ENCODE measurements at places on chromosomes 5 and 9.

DNA sequence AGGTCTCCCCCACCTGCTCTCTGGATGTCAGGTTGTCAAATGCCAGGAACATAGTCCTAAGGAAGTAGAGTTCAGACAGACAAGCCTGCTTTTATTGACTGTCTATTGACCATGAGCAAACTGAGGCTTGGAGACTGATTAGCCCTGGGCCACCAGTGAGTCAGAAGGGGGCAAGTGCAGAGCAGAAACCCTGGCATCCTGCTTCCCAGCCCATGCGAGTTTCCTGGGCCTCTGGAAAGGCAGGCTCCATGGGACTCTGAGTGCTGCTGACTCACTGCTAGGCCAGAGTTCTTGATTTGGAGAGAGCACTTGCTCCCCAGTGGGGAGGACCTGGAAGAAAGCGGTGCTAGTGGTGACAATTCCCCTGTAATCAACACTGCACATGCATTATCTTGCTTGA is 2.8 kb upstream of the HBEGF start:
- DNase-seq, result no peak

- DNase-seq, result no peak
Measured at GRCh38 chr5:86596476-86596875, 21.3 kb upstream of the COX7C start.

DNA sequence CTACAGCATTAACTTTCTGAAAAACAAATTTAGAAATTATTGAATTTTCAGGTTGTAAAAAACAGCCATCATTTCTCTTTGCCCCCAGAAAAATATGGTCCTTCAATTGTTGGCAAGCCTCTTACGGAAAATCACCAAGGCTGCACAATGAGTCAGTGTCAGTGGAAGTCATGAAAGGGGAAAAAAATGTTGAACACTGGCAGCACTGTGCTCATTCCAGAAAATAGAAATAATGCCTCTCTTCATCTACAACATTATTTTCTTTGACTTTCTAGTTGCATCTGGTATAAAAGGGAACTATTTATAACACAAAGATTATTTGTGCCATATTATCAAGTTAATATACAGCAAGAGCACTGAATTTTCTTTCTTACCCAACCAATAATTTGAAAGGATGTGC is 26.7 kb upstream of the STK32A start:
- DNase-seq, result no peak

DNA sequence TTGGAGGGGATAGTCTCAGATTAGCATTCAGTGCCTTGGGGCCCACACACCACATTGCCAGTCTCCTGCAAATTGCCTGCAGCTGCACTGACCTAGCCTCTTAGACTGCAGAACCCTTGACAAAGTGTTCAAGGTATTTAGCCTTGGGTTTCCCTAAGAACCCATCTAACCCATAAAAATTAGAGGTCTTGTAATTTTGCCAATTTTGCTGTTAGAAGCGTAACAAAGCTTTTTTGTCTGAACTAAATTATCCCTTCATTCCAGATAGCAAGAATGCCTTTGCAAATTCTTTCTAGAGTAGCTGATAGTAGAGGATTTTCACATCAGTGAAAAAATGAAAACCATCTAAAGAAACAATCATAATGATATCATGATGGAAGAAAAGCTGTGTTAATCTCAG is 74.0 kb upstream of the CCNG1 start:
- DNase-seq, result no peak

GRCh38 chr5:55407984-55408383 is 100.2 kb downstream of the MTREX start:
- DNase-seq, result no peak

- no peak for DNase-seq
Measured at GRCh38 chr5:5340206-5340729, 82.2 kb upstream of the ICE1 start.

GRCh38 chr5:76586531-76586930 is 36.7 kb downstream of the F2RL2 start:
- no peak for DNase-seq

- DNase-seq, result no peak
Measured at GRCh38 chr9:137969685-137970084, 92.1 kb downstream of the CACNA1B start.

GRCh38 chr5:139461698-139462097 is 845 bp downstream of the ECSCR start:
- no peak for DNase-seq

GRCh38 chr5:159915904-159916840 is at the start of gene ADRA1B:
Gene ADRA1B, plus strand, starts transcription at chr5:159916482. Its CDS starts 424 bp downstream, at chr5:159916906.
- DNase-seq, result peak; percentile 44

GRCh38 chr5:62465985-62466925 is 53.7 kb downstream of the IPO11 start:
- no peak for DNase-seq

GRCh38 chr9:86256653-86257052 is 2.8 kb downstream of the C9orf153 start:
- no peak for DNase-seq

DNA sequence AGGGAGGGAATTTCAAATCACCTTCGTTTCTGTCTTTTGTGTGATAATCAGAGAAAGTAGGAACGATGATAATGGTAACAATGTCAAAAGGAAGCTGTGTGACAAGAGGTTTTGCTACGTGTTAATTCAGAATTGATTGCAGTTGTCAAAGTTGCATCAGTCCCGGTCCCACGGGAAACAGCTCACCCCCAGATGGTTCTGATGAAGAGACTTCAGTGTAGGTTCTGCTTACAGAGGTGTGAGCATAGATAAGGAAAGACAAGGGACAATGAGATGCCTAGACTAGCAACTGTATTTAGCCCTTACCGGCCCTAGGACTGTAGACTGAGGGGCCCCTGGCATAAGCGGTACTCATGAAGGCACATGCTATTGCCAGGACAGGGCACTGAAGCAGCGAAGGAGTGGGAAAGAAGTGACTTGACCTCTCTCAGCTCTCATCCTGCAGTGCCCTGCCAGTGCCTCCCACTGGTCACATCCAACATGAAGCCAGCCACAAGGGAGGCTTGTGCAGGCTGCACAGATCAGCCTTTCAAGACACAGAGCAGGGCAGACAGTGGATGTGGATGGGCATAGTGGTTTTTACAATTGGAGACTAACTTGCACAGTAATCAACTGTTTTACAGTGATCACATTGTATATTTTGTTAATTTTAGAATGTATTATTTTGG is 21.1 kb downstream of the PDE8B start:
- no peak for DNase-seq

DNA sequence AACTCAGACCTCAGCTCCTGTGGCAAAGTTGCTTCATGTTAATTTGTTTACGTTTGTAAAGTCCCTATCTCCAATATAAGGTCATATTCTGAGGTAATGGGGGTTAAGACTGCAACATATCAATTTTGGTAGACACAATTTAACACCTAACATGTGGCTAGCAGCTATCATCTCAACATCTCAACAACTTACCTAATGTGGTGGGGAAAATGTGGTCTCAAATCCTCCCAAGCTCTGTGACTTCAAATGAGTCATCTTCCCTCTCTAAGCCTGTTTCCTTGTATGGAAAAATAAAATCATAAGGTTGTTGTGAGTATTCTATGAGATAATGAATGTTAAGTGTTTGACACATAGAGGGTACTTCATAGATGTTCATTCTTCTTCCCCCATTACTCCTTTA is 443.3 kb downstream of the CDK5RAP2 start:
- DNase-seq, result no peak

GRCh38 chr9:90991953-90992352 is 190.3 kb downstream of the SYK start:
- no peak for DNase-seq

DNA sequence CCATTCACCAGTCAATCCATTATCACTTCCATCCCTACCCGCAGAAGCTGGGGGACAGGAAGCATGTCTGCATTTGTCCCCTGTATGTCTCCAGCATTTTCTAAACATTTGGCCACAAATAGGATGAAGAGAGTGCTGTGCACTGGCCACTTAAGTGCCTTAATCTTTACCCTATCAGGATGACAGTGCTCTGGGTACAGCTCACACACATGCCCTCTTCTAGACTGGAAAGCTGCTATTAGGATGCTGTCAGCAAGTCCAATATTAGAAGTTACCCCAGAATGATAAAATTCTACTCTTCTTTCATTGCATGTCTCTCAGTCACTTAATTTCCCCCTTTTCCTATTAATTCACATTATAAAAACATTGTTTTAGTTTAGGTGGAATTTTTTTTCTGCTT is 168.4 kb downstream of the RASEF start:
- no peak for DNase-seq

DNA sequence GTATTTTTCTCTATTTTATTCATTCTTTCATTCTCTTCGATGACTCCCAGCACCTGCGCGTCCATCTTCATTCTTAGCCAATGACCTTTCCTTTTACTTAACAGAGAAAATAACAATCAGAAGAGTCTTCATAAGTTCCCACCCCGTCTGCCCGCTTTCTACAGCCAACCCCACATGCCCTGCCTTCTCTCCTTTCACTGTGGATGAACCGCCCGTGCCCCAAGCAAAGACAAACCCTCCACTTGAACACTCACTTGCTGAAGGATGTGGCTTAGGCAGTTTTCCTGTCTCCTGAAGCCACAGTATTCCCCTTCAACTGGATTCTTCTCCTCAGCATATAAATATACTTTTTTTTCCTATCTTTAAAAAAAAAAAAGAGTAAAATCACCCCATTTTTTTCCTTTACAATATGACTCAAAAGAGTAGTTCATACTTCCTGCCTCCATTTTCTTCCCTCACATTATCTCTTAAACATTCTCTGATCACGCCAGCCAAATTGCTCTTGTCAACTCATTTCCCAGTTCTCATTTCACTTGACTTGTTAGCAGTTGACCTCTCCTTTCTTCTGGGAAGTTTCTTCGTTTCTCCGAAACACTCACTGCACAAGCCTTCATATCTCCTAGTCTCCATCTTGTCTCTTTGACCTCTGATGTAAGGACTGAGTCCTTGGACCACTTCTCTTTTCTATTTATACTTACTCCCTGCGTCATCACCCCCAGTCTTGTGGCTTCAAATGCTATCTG is 11.1 kb downstream of the NIPSNAP3B start:
- no peak for DNase-seq

DNA sequence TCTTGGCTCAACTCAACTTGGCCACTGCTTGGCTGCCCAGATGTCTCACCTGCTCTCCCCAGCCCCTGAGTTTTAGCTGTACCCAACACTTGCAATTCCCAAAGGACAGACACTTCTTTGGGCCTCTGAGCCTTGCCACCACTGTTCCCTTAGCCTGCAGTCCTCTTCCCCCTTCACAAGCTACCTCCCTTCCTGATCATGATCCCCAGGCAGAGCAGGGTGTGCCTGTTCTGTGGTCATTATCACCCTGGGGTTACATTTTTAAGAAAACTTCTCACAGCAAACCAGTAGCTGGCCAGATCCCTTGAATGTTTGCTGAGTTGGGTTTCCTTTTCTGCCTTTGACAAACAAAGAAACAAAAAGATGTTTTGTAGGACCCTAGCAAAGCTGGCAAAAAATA is 87.5 kb upstream of the PRRC1 start:
- DNase-seq, result no peak

DNA sequence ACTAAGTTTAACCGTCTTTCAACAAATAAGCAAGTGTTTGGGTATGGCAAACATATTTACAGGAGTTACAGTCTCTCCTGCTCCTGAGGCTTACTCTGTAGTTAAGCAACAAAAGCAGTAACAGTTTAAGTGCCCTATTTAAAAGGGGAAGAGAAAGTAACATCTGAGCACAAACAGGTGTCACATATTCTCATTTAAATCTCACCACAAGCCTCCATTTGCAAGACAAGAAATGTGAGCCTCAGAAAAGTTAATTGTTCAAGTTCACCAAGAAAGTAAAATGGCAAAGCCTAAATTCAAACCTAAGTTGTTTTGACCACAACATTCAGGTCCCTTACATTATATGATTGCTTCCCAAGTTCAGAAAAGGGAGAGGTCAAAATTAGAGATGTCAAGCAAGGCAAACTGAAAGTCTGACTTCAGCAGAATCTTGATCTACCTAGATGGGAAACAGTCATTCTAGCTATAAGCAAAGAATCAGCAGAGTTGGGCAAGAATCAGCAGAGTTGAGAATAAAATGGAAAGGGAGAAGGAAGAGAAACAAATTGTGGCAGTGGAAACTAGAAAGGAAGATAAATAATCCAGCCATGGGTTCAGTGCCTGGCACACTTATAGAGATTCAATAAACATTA is 93.4 kb downstream of the STRBP start:
- DNase-seq, result no peak

- DNase-seq, result no peak
Measured at GRCh38 chr9:121844098-121844497, 192.7 kb downstream of the DAB2IP start.

- no peak for DNase-seq
Measured at GRCh38 chr9:123102375-123103113, 69.1 kb downstream of the GPR21 start.

DNA sequence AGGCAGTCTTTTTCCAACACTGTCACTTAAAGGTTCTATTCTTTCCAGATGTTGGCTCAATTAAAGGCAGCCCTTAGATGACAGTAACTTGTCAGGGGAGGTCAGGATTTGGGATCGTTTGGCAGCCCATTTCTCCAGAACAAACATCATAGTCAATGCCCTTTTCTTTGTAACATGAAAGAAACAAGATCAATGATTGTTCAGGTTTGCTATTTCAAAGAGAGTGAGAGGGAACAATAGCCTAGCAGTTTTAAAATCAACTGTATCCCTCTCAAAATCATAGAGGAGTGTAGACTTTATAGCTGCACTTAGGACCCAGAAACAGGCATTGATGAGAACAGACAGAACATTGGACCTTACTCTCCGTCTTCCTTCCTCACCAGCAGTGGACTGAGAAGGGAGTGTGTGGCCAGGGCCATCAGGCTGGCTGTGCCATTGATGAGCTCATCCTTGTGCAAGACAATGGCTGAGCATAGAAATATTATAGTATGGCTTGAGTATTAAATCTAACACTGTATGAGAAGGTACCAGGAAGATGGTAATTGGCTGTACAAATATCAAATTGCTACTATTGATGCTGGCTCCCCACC is 130.0 kb downstream of the PIP5K1B start:
- no peak for DNase-seq

- no peak for DNase-seq
Measured at GRCh38 chr9:121750259-121750714, 98.9 kb downstream of the DAB2IP start.

DNA sequence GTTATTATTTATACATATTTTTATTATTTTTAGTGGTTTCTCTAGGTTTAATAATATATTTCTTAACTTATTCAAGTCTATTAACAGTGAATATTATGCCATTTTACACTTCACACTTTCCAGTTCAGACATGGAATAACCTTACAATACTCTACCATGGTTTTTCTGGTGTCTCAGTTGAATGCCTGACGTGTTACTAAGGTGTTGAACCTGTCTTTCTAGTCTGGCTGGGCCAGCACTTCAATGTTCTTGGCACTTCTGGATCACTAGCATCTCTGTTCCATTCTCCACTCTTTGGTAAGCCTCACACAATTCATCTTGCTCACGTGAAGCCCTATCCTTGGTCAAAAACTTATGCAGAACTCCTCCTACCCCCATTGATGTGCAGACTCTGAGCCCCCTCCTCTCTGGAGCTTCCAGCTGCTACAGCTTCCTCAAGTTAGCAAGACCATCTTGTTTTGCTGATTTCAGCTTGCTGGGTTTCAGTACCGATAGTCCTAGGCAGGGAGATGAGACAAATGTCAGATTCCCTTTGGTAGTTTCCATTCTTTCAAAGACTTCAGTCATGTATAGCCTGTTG is 243.1 kb downstream of the FBXO4 start:
- no peak for DNase-seq

- no peak for DNase-seq
Measured at GRCh38 chr5:8663374-8663773, 794.4 kb downstream of the MTRR start.

All from stimulated activated CD4-positive, alpha-beta T cell treated with anti-CD3 and anti-CD28 coated beads, Interleukin-1b, Interleukin-23, amount 100 ng/mL, for 1 hour (primary cell).